Stimulated activated CD8-positive, alpha-beta memory T cell treated with anti-CD3 and anti-CD28 coated beads, Interleukin-15, amount 100 ng/mL, for 1 hour (primary cell): ENCODE measurements at places on chromosomes 2 and 18.

- no peak for DNase-seq
These were observed 65.5 kb upstream of the CYP1B1 start for GRCh38 chr2:38141501-38141900.

DNA sequence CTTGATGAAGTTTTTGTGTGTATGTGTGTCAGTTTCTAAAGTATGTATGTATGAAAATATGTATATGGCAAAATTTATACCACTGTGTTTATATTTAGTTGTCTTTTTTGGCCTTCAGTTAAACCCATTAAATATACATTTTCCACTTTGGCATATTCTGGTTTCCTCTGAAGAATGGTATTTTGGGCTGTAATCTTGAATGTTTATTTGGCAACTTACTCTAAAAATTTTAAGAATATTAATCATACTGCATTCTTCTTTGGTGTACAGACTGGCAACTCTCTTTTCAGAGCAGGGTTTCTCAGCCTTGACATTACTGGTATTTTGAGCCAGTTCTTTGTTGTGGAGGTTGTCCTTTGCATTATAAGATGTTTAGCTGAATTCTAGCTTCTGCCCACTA, 27.9 kb upstream of the CCBE1 start:
- no peak for DNase-seq

DNA sequence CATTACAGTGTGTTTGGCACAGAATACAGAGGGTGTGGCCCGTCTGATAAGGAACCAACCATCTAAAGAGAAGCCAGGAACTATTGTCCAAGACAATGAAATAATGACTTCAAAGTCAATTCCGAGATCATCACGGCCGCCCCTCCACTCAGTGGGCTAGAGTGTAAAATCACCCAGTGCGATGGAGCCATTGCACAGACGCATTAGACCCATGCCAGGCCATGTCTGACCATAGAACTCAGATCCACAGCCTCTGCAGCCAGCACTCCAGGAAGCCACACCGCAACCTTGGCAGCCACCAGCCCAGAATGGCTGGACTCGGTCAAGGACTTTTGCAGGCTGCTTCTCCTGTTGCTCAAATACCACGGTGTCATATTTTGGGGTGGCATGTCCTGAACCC, 835.7 kb downstream of the DCDC2C start:
- DNase-seq, result no peak

DNA sequence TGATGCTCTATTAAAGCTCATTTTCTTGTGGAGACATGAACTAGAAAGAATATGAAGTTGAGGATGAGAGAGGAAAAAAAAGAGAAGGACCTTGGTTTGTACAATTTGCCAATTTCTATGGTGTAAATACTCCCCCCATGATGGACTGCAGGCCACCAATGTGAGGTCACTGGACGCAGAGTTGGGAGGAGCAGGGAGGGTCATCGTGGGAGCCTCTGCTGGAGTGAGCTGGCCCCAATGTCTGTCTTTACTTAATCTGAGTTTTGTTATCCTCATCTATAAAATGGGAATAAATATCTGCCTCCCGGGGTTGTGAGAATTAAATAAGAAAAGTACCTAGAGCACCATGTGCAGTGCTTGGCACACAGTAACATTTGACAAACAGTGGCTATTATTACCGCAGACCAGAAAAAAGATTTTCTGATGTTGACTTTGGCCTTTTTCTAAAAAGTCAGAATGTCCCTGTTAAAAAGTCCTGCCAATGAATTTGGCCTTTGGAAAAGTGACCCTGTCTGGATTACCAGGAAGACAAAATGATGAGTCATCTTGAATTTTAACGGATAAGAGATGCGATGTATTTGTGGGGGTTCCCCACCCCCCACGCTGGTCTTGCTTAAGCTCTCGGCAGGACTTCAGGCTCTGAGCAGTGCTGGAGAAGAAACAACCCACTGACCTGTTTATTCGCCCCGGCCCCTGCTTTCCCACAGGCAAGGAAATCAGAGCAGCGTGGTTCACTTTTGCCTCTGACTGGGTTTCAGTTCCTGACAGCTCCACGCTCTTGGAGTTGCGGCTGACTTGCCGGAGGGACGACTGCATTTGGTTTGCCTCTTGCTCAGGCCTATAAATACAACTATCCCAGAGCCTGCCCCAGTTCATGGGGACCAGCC, 50.3 kb upstream of the FOSL2 start:
- no peak for DNase-seq

DNA sequence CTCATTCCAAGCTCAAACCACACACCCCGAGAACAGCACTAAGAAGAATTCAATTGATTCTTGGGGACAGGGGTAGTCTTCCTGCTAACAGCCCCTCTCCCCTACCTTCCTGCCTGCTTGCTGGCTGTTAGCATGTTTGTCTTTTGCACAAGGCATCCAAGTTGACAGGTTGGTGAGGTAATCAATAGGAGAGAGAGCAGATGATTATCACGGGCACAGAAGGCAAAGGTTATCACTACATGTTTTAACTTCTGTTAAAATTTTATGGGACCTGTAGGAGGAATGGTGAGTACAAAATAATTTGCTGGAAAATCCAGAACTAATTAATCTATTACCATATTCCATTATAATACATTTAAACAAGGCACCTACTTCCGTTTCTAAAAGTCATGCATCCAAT, 442.1 kb upstream of the TCF4 start:
- DNase-seq, result no peak

DNA sequence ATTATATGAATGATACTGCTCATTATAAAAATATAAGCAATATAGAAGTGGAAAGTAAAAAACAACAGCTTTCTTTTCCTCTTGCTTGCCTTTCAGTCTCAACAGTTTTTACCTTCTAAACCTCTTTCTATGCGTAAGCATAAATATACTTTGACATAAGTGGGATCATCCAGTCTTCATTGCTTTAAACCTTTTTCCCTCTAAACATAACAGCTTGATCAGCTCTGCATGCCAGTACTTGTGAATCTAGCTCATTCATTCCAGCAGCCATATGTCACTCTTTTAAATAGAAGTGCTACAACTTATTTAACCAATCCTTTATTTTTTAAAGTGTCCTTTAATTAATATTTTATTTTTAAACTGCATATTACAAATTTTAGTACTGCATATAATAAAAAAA, 88.1 kb downstream of the TTC27 start:
- DNase-seq, result no peak

- DNase-seq, result no peak
These were observed 2.6 kb downstream of the ZNF521 start for GRCh38 chr18:25349131-25349925.

- DNase-seq, result no peak
These were observed 108.6 kb downstream of the COMMD1 start for GRCh38 chr2:62014102-62014501.

GRCh38 chr18:68627812-68628211, 87.1 kb downstream of the TMX3 start:
- DNase-seq, result no peak

DNA sequence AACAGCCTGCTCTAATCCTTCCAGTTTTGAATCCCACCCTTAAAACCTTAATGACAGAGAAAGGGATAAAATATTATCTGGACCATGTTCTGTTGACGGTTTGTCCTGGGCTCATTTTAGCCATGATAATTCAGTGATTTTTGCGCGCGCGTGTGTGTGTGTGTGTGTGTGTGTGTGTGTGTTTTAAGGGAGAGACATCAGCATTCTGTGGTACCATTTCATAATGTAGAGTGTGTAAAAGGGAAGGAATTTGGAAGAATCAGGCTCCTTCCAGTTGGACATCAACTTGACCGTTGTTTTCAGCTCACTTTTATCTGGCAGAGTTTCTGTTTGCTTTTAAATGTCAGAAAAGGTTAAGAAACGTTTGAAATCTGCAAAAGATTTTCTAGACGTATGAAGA, 535.5 kb downstream of the TNS1 start:
- no peak for DNase-seq

- no peak for DNase-seq
These were observed 13.2 kb downstream of the CYP26B1 start for GRCh38 chr2:72134408-72134996.

- no peak for DNase-seq
These were observed 472.6 kb upstream of the KLHL29 start for GRCh38 chr2:22912398-22912797.

GRCh38 chr2:211879323-211879722, 659.3 kb downstream of the ERBB4 start:
- no peak for DNase-seq

DNA sequence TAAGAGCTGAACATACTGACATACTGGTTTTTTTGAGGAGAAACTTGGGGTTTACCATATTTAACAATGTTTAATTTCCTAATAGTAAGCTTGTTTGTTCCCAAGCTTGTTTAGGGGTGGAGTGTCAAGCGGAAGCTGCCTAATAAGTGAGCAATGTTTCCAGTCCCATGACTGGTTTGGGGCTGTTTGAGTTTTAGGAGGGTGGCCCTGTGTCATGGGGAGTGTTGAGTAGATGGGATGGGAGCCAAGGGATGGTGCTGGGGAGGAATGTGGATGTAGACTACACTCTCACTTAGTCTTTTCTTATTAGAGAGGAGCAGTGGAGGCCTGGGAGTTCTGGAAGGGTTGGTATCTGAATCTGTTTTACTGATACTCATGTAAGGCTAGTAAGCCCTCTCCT, 128.5 kb downstream of the TANC1 start:
- DNase-seq, result no peak

DNA sequence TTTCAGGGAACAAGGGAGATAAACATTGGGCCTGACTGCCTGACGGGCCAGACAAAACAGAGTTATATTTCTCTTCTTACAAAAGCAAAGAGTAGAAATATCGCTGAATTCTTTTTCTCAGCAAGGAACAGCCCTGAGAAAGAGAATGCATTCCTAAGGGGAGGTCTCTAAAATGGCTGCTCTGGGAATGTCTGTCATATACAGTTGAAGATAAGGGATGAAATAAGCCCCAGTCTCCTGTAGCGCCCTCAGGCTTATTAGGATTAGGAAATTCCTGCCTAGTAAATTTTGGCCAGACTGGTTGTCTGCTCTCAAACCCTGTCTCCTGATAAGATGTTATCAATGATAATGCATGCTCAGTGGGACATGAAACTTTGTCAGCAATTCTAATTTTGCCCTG, 134.9 kb upstream of the CNTNAP5 start:
- DNase-seq, result no peak

- DNase-seq, result no peak
These were observed 74.7 kb downstream of the KCTD1 start for GRCh38 chr18:26473672-26474071.

- DNase-seq, result no peak
These were observed 1.1 kb upstream of the IMP4 start for GRCh38 chr2:130341562-130342019.

- no peak for DNase-seq
These were observed 851.2 kb upstream of the ID2 start for GRCh38 chr2:7830616-7831015.

- DNase-seq, result no peak
These were observed 36.0 kb downstream of the MYCN start for GRCh38 chr2:15976354-15976753.

GRCh38 chr2:11097038-11097720, 58.1 kb upstream of the SLC66A3 start:
- no peak for DNase-seq

GRCh38 chr2:174605687-174606086, 8.1 kb upstream of the WIPF1 start:
- DNase-seq, result no peak

DNA sequence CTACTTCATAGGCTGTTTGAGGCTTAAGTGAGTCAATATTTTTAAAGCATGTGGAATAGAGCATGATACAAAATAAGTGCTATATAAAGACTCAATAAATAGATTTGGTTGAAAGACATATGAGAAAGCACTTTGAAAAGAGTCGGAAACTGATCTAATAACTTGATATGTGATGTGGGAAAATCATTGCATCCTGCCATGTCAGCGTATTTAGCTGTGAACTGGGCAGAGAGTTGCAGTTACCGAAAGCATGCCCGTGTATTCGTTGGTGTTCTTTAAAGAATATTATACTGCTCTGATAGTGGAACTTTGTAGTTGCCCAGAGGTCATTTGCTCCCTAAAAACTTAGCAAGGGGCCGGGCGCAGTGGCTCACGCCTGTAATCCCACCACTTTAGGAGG, 37.8 kb upstream of the ZNF516 start:
- no peak for DNase-seq

DNA sequence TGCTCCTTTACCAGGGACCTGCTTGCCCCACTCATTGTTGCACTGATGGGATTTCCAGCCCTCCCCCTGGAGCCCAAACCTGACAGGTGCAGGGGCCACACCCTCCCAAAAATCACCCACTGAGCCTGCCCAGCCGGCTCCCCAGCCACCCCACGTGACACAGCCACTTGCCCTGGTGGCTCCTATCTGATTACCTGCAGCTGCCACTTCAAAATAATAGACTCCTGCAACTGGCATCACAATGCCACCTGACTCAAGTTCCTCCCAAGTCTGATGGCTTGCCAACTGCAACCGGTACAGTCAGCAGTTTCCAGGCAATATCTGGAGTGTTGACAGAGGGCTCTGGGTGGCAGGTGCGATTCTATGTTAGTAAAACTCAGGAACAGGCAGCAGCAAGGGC, 66.2 kb downstream of the CRACDL start:
- DNase-seq, result no peak

DNA sequence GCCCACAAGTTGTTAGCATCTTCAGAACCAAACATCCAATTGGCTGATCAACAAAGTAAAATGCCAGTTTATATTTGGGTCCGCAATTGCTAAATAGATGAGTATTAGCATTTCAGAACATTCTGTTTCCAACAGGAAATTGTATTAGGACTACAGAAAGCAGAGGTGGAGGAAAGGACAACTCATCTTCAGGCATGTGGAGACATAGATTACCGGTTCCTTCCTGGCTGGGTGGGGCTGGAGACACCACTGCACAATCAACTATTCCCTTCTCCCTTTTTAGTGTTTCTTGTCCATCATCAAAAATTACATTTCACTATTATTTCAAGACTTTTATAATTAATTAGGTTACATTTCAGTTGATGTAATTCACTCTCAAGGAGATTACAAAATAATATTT, 83.8 kb downstream of the ADAM23 start:
- no peak for DNase-seq

DNA sequence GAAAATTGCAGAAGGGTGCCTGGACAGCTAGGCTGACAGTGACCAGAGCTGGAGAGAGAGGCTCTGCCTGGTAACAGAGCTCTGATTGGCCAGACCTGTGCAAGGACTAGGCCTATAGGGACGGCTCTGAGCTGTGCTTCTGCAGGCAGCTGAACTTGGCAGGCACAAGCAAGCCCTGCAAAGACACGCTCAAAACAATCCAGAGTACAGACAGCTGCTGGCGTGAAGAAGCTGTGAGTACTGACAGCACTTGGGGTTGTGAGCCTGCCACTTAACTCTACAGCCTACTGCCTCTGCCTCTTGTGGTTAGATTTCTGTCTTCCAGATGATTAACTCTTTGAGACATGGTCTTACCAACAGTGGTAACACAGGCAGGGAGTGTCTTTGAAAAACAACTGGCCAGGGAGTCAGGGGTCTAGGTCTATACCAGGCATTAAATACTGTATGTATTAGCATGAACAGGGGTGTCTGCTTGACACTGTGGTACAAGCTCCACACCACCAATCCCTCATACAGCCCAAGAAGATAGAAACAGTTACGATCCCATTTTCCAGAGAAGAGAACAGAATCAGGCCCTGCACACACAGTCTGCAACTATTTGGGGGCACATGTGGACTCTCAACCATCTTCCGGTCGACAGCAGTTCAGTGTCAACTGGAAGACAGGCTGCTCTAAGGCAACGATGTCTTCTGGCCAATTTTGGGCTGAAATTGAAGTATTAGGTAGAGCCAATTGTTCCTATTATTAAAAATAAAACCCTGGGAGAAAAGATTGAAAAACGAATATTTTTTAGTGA, 568.4 kb downstream of the TNS1 start:
- peak; percentile 0 for DNase-seq

GRCh38 chr2:191679818-191680600, 2.1 kb downstream of the NABP1 start:
- DNase-seq, result no peak

- DNase-seq, result no peak
These were observed 1.3 kb downstream of the B4GALT6 start for GRCh38 chr18:31683106-31683505.
